ENCODE measurements at places on chromosomes 12 and 14.

DNA sequence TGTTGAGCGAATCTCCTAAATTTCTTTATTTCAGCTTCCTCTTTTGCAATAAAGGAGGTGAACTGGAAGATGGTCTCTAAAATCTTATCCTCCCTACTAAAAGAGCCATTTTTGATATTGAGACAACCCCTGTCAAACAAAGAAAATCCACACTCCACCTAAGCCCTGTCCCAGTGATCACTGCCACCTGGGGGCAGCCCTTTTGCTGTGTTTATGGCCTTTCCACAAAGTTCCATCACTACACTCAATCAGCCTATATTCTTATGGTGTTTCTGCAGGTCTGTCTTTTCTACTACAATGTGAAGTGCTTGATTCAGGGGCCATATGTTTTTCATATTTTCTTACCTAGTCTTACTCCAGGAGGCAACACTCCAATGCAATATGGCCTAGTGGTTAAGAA is 163.7 kb downstream of the BMP4 start:
- no peak for DNase-seq

DNA sequence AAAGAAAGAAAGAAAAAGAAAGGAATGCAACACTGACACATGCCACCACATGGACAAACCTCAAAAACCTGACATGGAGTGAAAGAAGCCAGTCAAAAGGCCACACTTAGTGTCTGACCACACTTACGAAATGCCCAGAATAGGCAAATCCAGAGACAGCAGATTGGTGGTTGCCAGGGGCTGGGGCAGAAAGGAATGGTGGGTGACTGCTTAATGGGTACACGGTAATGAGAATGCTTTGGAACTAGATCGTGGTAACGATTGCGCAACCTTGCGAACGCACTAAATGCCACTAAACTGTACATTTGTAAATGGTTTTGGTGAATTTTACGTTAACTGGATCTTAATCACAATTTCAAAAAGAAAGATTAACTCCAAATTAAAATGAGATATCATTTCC is 39.5 kb downstream of the SCARB1 start:
- no peak for DNase-seq

- DNase-seq = no peak
Measured at GRCh38 chr12:101852998-101853397, 22.2 kb upstream of the GNPTAB start.

GRCh38 chr14:44412858-44413569 is 94.1 kb downstream of the FSCB start:
- no peak for DNase-seq

- DNase-seq = no peak
Measured at GRCh38 chr12:72330784-72331183, 58.6 kb downstream of the TRHDE start.

- DNase-seq = no peak
Measured at GRCh38 chr12:117098361-117099217, 627 bp downstream of the TESC start.

- no peak for DNase-seq
Measured at GRCh38 chr12:58034712-58035111, 93.3 kb downstream of the ATP23 start.

DNA sequence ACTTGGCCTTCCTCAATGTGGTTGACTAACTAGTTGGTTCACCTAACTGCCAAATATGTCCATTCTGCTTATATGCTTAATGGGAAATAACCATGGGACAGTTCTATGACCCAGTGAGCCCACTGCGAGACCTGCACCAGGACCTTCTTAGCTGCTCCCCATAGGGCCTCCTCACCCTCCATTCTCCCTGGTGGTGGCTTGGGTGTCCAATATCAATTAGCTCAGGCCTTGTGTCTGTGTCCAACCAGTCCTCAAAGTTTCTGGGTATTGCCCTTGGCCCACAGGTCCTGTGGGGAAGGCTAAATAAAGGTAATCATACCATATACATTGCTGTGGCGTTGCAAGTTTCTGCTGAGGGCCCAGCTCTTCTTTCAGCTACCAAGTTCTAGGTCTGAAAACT is 228.2 kb downstream of the PCNX1 start:
- DNase-seq = no peak

Measured in NCI-H774 (cell line).